Stimulated activated CD8-positive, alpha-beta memory T cell treated with anti-CD3 and anti-CD28 coated beads, Interleukin-15, amount 100 ng/mL, for 4 hours (primary cell): ENCODE measurements at places on chromosomes 12 and 14.
A peak's percentile ranks its signal among the peaks of the same experiment; 100 is the strongest.

- no peak for DNase-seq
Observed at GRCh38 chr12:51534216-51535074, 56.6 kb upstream of the SCN8A start.

DNA sequence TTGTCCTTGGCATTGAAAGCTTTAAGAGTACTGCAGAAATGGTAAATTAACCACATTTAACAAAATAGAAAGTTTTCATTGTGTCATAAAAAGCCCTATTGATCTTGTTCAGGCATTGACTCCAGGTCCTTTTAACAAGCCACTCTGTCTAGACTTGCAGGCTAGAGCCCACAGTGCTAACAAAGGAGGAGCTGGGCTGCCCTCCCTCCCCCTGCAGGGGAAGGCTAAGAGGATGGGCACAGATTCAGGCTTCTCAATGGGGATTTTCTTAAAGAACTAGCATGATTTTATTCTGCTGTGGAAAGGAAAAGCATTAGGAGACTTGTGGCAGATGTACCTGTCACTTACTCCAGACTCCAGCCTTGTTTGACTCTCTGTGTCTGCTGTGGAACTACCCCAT, 463.6 kb downstream of the NRXN3 start:
- DNase-seq: no peak

DNA sequence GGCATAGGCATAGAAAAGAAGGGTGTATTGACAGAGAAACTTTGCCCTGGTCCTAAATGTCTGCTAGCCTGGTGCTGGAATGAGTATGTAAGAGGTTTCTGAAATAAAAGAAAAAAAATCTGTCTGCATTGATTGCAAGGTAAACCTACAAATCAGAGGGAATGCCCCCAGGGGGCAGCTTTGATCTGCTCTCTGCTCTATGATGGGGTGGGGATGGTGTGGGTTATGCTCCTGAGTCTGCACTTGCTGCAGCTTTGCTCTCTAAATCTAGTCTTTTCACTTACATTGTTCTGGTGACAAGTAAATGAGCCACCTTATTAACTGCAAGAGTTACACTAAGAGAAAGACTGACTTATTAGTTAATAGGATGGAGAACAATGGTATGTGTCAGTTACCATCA, 468.4 kb upstream of the STXBP6 start:
- DNase-seq: no peak

- DNase-seq: no peak
Observed at GRCh38 chr14:77607741-77608302, 8.6 kb downstream of the SPTLC2 start.

DNA sequence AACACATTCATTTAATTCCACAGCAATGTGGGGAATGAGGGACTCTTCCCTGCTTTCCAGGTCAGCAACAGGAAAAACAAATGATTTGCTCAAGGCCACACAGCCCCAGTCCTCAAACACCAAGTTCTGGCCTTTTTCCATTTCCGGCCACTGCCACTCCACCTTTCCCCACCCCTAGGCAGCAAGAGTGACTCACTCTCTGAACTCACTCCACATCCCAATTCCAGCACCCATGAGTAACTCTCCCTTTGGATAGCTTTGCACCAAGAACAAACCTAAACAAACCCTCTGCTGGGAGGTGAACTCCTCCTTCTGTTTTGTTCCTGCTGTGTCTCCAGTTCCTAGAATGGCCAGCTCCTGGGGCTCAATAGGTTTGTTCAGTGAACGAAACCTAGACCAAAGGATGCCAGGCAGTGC, 30.4 kb upstream of the PLEKHG6 start:
- DNase-seq: no peak

DNA sequence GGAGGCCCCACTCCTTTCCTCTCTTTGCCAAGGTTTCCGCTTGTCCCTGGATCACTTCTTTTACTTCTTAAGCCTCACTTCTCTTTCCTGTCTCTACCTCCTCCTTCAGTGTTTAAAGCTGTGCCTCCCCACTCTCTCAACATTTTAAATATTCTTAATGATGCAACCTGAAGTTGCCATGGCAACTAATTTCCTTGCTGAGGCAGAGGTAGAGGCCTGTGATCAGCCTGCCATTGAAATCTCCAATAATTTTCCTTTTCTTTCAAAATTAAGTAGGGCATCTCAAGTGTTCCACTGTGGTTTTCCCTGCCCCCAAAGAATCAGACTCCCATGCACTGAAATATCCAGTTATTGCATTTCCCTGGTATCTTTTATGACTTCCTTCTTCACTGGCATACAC, 108.6 kb upstream of the VRK1 start:
- DNase-seq: no peak

GRCh38 chr12:2940564-2940963, 18.6 kb upstream of the TEAD4 start:
- DNase-seq: no peak

- DNase-seq: no peak
Observed at GRCh38 chr12:100329800-100330199, 27.1 kb upstream of the SLC17A8 start.

DNA sequence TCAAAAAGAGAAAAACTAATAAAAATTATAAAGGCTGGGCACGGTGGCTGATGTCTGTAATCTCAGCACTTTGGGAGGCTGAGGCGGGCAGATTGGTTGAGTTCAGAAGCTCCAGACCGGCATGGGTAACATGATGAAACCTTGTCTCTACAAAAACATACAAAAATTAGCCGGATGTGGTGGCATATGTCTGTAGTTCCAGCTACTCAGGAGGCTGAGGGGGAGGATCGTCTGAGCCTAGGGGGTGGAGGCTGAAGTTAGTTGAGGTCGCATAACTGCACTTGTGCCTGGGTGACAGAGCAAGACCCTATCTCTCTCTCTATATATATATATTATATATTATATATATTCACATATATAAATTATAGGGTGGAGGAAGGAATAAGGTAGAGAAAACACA, 32.5 kb upstream of the ANO2 start:
- no peak for DNase-seq

- DNase-seq: no peak
Observed at GRCh38 chr14:45133683-45134050, 614 bp downstream of the FKBP3 start.

DNA sequence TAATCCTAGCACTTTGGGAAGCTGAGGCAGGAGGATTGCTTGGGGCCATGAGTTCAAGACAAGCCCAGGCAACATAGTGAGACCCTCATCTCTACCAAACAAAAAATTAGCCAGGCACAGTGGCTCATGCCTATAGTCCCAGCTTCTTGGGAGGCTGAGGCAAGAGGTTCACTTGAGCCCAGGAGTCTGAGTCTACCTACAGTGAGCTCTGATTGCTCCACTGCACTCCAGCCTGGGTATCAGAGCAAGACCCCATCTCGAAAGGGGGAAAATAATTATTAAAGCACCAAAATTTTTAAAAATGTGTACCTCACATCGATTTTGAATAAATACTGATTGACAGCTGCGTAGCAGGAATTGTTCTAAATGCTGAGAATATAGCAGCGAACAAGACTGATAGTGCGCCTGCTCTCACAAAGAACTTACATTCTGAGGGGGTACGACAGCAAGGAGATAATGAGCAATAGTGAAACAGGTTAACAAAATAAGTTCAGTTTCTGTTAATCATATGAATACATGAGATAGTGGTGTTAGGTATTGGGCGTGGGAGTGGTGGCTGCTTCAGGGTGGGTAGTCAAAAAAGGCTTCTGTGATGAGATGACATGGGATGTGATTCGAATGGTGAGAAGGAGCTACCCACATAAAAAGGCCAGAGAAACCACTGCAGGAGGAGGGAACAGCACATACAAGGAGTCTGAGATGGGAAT, 19.6 kb downstream of the HCFC2 start:
- DNase-seq: no peak

DNA sequence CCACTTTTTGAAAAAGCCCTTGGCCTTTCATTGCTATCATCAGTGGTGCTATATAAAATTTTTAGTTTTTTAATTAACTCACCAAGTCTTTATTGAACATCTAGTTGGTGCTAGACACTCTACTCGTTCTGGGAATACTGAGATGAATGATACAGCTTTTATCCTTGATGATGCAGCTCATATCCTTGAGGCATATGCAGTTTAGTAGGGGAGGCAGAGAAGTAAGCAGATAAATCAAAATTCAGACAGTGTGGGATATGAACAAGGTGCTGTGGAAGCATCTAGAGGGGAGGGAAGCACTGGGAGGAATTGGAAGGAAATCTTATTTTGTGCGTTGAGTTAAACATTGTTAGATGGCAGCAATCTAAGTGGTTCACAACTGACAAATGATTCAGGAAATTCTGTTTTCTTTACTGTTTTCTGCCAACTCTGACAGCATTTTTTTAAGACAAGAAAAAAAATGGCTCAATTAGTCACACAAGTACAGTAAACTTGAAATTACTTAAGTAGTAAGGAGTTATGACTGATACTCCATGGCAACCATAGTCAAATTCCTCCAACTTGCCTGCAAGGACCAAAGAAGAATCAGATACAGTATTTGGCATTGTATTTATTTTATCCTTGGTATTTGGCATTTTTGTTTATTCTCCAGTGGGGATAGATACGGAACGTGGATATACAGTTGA, 119.2 kb downstream of the TMTC2 start:
- no peak for DNase-seq

DNA sequence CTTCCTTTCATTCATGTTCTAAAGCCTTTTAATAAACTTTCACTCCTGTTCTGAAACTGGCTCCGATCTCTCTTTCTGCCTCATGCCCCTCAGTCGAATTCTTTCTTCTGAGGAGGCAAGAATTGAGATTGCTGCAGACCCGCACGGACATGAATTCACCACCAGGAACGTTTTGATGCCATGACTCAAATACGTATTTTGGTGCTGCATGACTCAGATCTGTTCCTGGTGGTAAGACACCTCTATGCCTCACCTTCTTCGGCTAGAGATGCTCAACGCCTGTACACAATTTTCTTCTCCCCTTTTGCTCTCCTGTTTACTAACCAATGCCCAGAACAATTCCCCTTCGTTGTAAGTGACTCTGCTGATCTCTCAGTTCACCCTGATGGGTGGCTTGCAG, 52.0 kb upstream of the RIMBP2 start:
- DNase-seq: no peak

- no peak for DNase-seq
Observed at GRCh38 chr12:132175496-132176384, 31.5 kb downstream of the NOC4L start.

DNA sequence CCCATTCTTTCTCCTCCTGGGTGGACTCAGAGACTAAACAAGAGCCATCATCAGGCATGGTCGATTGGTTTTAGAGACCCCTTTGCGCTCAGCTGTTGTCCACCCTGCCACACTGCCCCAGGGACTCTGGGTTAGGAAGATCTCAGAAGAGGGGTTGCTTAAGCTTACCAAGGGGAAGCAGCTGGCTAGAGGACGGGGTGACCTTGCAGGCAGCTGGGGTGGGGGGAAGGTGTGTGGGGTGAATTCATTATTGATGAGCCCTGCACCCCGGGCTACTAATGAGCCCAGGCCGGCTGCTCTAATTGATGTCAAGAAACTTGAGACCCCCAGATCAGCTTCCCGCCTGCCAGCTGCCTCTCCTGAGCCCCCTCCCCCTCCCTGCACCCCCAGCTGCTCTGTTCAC, 8.7 kb upstream of the ZNF385A start:
- no peak for DNase-seq

DNA sequence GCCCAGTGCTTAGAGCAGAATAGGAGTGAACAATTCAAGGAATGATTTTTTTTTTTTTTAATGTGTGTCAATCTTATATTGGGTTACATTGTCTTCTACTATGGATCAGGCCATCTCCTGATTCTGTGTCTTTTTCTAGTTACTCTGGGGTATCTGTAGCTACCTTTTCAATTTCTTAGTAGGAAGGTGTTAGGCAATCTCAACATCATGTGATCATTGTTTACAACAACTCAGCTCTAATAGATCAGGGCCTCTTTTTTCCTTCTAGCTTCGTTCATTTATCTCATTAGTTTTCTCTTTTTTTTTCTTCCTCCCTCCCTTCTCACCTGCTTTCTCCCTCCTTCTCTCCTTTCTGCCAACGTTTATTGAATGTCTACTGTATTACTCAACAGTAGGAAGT, 8.9 kb downstream of the SOCS2 start:
- DNase-seq: no peak

- DNase-seq: peak; percentile 65
Observed at GRCh38 chr12:103929046-103929783, 995 bp upstream of the HSP90B1 start.

DNA sequence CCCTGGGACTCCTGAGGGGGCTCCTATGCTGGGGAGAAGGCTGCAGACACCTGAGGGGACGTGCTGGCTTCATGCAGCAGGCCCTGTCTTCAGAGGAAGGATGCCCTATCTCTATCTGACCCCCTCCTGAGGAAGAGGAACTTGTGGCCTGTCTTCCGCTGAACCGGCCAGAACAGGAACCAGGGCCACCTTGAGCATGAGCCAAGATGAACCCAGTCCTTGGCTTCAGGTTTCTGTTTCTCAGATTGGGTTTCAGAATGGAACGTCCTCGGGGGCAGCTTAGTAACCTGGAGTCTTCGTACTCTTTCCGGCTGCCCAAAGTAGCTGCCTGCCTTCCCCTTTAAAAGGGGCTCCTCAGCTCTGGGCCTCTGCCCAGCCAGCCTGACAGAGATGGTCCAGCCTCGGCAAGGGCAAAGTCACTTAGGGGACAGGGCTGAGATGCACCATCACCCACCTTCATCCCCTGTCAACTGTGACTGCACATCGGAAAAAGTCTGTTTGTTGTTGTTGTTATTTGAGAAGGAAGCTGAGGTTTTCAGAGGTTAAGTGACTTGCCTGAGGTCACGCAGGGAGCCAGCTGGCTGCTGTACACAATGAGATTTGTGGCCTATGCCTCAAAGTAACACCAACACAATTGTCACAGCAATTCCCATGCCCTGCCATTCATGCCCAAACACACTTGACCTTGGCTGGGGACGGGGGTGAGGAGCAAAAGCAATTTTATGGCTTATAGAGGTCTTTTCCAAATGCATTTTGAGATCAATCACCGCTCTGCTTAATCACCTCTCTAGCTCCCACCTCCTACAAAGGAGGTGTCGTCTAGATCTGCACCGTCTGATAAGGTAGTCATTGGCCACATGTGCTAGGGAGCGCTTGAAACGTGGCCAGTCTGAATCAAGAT, 13.4 kb downstream of the ASB2 start:
- DNase-seq: peak; percentile 37

DNA sequence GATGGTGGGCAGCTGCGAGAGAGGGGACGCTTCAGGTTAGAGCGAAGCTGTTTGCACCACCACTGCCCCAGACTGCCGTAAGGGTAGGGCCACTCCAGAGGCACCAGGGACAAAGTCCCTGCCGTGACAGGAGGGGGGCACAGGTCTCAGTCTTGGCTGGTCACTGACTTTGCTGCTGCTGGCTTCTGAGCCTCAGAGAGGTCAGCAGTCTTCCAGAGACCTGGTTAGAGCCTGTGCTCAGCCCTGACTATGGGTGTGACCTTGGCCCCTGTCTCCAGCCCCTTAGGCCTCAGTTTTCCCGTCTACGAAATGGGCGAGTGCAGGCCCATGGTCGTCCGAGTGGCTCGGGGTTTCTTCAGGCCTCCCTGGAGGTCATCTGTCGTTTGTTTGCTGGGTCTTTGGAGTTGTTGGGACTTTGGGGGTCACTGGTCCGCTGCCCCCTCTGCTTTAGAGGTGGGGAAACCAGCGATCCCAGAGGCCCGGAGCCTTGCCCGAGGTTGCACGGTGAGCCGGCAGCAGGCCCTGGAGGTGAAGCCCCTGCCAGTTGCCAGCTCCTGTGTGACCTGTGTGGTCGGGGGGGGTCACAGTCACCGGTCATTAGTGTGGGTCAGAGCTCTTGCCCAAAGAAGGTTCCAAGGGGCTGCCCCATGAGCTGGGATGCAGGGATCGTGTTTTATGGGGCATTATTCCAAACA, 15.3 kb downstream of the MEG3 start:
- DNase-seq: no peak
